ENCODE measurements at places on chromosomes 2 and 18.

DNA sequence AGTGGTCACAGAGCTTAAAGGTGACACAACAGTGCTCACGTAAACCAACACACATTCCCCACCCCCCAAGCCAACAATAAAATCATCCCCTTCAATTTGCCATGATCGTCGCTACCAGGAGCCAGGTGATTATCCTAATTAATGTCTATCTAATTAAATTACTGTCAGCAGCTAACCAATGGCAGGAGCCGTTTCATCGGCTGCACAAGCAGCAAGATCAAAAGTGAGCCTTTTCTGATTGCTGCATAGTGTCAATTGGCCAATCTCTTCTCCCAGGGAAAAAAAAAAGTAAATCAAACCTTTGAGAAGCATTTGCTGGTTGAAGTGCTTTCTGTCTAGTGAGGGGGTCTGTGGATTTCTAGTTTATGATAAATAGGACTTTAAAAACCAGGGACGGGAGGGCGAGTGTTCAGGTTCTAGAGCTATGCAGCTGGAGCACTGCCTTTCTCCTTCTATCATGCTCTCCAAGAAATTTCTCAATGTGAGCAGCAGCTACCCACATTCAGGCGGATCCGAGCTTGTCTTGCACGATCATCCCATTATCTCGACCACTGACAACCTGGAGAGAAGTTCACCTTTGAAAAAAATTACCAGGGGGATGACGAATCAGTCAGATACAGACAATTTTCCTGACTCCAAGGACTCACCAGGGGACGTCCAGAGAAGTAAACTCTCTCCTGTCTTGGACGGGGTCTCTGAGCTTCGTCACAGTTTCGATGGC lies at the start of gene TBR1:
TSS of gene TBR1 (plus strand) at position 311 of the 721 bp plus-strand sequence. CDS start at position 425, 114 bp downstream.
- no peak for DNase-seq

DNA sequence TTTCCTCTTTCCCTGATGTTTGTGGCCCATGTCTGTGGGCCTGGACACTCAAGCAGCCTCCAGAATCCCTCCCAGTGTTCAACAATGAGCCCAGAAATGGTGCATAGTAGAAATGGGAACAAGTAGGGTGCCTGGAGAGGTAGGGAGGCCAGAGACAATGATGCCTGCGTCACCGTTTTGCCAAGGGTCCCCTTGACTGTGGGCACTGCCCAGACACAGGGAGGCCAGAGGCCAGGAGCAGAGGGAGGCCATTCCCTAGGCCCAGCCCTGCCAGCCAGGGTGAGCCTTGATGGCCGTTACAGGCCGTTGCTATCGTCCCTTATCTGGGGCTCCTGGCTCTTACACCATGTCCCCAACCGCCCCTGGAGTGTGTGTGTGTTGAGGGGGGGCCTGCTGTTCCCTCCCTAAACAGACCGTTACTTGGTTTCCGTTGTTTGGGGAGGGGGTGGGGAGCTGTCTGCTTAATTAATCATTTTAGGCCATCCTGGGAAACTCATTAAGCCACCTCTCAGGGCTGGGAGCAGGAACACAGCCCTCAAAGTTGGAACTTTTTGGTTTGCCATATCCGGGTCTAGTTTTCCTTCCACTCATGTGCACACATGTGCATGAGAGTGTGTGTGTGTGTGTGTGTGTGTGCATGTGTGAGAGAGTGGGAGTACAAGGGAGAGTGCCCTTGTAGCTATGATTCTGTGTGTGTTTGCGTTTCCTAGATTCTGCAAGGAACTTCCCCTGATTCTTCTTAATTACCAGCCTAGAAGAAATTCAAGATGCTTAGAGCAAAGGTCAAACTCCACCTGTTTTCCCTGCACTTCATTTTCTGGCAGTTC lies 135.2 kb upstream of the HAAO start:
- no peak for DNase-seq

DNA sequence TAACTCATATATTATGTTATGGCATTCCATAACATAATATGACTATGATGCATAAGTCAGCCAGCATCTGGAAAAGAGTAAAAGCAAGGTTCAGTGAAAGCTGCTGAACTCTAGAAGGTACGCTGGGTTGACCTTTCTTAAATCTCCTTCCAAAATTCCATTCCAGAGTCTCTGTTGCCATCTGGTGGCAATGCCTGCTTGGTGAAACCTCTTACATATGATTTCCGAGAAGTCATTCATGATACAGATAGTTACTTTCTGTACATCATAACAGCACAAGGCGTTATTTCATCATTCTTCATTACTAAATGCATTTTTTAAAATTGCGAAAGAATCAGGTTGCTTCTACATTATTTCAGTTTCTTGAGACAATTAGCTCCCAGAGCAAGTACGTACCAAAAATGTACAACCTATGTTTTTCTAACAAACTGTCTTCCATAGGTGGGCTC lies 7.0 kb upstream of the EPG5 start:
- peak; percentile 45 for DNase-seq

- DNase-seq = no peak
These were observed 96.8 kb upstream of the CRACDL start for GRCh38 chr2:99032786-99033185.

DNA sequence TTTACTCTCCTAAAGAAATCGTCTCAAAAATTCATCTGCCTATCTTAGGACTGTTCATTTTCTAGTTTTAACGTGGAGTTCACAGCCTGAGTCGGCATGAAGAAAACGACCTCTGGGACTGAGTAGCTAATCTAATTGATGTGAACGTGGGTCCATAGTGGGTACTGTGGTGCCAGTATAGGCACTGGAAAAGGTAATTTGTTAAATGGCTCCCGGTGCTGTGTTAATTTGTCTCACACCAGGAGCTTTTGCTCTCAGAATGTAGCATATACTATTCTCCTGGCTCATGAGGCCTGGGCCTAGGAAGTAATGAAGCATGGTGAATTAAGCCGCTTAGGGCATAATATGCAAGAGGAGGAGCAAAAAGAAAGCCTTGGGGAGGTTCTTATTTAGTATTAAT lies 414.4 kb upstream of the NXPH2 start:
- no peak for DNase-seq

DNA sequence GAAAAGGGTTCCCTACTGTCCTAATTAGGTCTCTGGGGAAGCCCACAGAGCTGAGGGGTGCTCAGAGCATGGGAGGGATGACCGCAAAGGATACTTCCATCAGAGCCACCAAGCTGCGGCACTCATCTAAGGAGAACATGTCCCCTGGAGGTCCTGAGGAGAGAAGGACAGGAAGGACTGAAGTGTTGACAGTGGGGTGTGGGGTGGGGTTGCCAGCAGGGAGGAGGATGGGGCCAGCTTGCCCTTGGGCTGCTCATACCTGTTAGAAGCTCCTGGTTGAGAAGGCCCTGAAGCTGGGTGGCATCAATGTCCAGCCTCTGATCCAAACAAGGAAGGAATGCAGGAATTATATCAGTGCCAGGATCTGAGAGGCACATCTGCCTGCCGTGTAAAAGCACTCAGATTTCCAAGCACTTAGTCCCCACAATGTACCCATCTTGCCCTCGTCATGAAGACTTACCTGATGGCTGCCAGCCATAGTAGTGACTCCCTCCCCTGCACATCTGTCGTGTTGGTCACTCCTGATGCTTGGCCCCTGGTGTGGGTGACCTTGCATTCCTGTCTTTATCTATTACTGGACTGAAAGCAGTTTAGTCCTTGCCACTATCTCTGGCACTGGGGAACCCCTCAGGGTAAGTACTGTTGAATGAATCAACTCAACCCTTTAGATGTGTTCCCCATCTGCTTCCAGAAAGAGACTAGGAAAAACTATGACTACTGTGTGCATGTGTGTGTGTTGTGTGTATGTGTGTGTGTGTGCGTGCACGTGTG lies 68.9 kb downstream of the CAPN13 start:
- no peak for DNase-seq

DNA sequence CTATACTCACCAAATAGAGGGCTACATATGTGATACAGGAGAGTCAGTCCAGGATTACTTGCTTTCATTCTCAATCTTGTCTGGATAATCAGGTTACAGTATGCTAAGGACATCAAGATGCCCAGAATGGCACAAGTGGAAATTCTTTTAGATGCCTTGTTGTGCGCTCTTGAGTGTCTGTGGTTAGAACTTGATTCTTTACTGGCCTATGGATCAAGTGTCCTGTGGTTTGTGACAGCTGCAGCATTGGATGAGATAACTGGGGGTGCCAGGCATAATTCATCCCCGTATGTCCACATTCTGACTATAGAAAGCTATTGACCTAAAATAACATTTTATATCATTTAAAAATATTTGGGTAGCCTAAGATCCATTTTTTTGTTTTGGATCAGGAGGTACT lies 40.1 kb downstream of the CDC42EP3 start:
- no peak for DNase-seq

DNA sequence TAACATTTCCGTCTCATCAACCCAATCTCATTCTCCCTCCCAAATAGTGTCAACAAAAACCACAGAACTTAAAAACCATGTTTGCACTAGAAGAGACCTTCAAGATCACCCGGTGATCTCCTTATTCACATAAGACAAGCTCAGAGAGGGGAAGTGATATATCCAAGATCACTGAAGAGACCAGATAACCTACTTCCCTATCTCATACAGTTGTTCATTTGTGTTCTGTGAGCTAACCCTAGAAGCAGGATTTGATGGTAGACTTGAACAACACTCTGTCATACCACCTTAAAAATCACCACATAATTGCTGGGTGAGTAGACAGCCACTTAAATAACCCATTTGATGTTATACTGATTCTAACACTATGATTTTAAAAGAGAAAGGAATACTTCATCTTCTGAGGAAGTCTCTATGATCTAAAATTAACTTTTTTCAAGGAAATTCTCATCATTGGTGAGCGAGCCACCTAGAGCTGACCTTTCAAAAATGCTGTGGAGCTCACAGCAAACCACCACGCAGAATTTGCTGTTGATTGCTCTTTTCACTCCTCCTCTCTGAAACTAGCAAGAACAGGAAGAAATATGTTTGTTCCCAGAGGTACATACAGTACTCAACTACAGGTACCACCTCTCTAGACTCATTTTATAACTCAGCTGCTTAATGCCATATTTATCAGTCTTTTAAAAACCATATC lies 15.1 kb downstream of the AAK1 start:
- no peak for DNase-seq

DNA sequence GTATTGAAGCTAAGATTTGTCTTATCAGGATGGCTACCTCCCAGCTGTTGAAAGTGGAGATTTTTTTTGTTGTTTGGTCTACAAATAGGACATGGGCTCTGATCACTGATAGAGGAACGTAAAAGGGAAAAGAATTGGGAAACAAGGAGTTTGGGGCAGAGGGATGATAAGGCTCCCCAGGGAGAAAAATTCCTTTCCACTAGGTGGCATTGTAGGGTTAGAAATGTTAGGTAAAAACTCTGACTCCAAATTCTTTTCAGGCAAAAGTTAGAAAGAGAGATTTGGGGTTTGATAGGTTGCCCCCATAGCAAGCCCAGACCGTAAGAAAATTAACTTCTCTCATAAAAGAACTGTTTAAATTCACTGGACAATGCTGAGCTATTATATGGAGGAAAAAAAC lies 19.8 kb downstream of the CMPK2 start:
- no peak for DNase-seq

DNA sequence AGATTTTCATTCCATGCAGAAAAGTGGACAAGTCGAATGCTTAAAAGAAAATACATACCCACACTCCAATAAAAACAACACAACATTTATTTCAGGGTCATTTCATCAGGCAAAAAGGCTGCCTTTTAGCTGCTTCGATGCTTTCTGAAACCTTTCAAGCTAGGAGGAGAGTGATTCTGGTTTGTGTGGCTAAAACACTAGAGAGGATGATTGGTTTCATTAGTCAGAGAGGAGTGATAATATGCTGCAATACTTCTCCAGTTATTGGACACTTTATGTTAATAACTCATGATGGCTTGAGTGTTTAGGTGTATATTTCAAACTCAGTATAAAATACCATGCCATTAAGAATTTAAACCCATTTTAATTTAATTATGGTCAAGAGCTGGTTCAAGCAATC lies 614.0 kb downstream of the SLC4A3 start:
- no peak for DNase-seq

DNA sequence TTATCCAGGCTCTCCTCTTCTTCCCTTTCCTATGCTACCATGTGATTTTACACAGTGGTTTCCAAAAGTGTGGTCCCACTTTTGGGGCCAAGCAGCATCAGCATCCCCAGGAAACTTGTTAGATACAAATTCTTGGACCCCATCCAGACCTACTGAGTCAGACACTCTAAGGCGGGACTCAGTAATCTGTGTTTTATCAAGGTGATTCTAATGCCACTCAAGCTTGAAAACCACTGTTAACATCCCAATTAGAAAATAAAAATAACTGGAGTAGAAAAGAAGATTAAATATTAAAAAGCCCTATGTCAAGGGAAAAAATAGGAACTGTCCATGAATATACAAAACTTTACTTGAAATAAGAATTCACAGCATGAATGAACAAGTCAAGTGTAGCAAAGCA lies 10.8 kb downstream of the DSG2 start:
- no peak for DNase-seq

DNA sequence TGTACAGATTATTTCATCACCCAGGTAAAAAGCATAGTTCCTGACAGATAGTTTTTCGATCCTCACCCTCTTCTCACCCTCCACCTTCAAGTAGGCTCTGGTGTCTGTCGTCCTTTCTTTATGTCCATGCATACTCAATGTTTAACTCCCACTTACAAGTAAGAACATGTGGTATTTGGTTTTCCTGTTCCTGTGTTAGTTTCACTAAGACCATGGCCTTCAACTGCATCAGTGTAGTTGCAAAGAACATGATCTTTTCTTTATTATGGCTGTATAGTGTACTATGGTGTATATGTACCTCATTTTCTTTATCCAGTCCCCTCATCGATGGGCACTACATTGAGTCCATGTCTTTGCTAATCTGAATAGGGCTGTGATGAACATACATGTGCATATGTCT lies 184.2 kb downstream of the KCNJ3 start:
- no peak for DNase-seq

DNA sequence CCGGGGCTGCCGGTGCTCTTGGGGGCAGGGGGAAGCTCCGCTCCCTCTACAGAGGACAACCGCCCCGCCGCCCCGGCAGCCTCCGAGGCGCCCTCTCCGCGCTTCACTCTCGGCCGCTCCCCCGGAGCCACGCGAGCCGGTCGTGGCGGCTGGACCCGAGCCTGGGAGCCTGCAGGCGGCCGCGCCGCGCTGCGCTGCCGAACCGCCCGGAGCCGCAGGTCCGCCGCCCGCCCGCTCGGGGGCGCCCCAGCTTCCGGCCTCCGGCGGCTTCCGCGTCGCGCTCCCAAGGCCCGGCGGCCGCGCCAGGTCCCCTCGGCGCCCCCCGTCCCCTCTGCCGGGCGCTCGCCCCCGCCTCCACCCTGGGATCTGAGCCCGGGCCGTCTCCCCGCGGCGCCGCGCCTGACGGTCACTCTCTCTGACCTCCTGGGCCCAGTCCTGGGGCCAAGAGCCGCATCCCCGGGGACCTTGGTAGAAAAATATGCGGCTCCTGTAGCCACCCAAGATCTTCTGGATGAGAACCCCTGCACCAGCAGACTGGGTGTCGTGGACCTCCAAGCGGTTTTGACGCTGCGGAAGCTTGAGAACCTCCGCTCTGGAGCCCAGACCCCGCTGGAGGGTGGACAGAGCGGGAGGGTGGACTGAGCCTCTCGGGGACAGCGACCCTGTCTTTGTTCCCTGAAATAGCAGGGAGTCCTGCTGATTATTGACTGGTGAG lies 44.3 kb downstream of the SERTAD2 start:
- peak; percentile 81 for DNase-seq
